ENCODE measurements at places on chromosomes 5 and 9.

- no peak for DNase-seq
Measured at GRCh38 chr5:165617491-165617890, 2112.1 kb downstream of the MAT2B start.

- DNase-seq = no peak
Measured at GRCh38 chr9:100222674-100223073, 123.6 kb downstream of the INVS start.

GRCh38 chr5:73114044-73114688, 6.2 kb upstream of the TMEM171 start:
- no peak for DNase-seq

DNA sequence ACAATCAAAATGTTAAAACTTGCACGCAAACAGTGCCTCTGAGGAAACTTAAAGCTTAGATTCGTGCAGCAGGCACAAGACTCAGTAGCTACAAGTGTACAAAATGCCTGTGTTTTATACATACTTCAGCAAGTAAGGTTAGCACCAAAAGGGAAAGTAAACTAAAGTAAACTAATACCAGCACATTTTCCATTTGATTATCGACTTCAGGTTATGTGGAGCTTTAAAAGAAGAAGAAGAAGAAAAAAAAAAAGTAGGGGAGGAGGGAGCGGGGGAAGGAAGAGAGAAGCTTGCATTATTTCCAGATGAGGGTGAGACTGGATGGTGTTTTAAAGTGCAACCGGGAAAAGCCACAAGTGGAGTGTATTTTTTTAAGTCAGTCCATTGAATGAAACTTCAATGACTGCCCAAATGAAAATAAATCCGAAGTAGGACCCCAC, 596 bp upstream of the ADAMTS6 start:
- DNase-seq = no peak

DNA sequence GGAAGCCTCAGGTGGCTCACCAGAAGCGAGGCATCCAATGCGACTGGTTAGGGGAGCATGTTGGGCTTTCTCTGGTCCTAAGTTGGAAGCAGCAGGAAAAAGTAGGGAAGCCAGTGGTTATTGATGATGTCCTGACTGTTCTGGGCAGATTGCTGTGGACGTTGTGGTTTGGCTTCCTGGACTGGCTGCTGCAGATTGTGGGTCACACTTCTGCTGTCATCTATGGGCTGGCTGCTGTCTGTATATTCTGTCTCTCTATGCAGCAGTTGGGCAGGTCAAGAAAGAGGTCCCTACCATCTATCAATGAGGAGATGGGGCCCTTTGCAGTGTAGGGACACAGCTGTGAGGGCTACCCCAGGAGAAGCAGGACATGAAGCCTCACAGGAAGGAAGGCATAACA, 13.5 kb upstream of the MARCHF6 start:
- no peak for DNase-seq

- DNase-seq = no peak
Measured at GRCh38 chr9:70835323-70835722, 286.1 kb downstream of the TRPM3 start.

GRCh38 chr5:171537070-171537849, 117.8 kb downstream of the FGF18 start:
- no peak for DNase-seq

GRCh38 chr5:71633255-71634155, 46.4 kb downstream of the MCCC2 start:
- DNase-seq = no peak

DNA sequence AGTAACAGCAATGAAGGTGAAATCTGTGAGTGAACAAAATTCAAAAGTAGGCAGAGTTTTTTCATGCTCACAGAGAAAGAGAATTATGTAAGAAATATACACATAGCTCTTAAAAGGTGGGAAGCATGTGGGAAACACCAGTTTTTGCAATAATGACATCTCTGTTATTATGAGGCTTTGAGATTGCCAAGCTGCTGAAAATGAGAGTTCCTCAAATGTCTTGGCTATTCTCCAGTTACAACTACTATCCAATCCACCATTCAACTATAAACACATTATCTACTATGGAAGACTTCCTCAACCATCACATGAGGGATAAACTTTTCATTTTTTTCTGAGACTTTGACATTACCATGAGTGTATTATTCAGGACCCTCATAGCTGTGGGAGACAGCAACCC, 420.8 kb upstream of the ACTBL2 start:
- DNase-seq = no peak

- DNase-seq = peak; percentile 63
Measured at GRCh38 chr9:129278391-129279237, 100.6 kb upstream of the IER5L start.

DNA sequence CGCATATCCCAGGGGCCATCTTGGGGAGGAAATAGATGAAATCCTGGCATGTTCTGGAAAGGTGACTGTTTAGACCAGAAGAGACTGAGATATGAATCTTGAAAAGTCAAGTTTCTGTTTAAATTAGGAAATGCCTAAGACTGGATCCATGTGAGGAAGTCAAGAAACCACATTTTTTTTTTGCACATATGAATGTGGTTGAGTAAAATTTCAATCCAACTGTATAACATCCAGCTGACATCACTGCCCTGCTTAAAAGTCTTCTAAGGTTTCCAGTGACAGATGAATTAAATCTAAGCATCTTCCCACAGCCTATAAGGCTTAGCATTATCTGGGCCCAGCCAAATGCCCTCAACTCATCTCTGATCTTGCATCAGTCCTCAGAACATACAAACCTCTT, 47.7 kb upstream of the TCERG1 start:
- DNase-seq = no peak

- DNase-seq = no peak
Measured at GRCh38 chr5:179273441-179274145, 71.7 kb downstream of the ADAMTS2 start.

DNA sequence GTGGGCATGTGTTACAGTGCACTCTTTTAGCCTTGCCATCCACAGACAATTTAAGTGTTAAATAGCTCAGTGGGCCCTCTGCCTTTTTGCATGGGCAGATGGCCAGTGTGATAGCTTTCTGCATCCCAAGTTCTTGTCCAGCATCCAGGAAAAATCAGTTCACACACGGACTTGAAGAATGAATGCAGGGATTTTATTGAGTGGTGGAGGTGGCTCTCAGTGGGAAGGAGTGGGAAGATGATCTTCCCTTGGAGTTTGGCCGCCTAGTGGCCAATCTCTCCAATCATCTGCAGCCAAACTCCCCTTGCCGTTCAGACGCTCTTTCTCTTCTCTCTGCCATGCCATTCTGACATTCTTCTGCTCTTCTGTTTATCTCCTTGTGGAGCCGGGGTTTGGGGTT, 322.4 kb upstream of the GRAMD2B start:
- no peak for DNase-seq

DNA sequence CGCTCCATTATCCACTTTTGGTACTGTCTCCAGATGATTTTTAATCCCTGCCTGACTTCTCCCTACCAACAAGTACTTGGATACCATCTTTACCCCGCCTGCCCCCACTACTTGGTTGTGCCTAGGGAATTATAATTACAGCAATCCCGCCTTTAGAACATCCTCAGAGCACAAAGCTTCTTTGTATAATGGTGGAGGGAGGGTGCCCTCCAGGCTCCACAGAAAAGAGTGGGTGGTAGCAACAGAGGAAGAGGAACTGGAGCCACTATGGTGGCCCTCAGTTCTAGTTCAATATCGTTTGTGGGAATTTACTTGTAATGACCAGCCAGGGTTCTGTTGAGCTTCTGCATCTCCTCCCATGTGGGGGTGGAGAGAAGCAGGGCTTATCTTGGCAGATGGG, 79.0 kb upstream of the RNF38 start:
- DNase-seq = no peak

- DNase-seq = peak; percentile 74
Measured at GRCh38 chr5:43602461-43603343, at the start of gene NNT. Gene NNT, plus strand, starts transcription at chr5:43603180. Its CDS starts 6,016 bp downstream, at chr5:43609196.

- no peak for DNase-seq
Measured at GRCh38 chr9:116152390-116152789, 1.2 kb upstream of the PAPPA start.

- no peak for DNase-seq
Measured at GRCh38 chr9:83012168-83012921, 50.6 kb downstream of the RASEF start.

- DNase-seq = no peak
Measured at GRCh38 chr5:79080804-79081203, 11.2 kb downstream of the BHMT2 start.

DNA sequence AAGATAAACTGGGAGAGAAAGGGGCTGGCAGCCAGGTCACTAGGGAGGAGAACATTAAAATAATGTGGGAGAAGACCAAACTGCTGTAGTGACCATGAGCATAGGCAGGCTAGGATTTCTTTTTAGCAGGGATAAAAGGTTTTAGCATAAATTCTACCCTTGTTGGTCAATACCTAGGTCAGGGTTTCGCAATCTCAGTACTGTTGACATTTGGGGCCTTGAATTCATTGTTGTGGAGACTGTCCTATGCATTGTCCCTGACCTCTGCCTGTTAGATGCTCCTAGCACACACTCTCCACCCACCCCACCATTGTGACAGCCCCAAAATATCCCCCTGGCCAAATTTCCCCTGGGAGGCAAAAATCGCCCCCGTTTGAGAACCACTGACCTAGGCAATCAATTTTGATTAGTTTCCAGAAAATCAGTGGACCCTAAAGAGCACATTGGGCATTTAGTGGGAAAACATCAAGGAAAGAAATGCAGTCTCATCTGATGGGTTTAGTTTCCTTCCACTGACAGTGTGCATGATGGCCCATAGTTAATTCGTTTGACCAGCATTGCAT, 181.4 kb downstream of the NTRK2 start:
- DNase-seq = no peak

DNA sequence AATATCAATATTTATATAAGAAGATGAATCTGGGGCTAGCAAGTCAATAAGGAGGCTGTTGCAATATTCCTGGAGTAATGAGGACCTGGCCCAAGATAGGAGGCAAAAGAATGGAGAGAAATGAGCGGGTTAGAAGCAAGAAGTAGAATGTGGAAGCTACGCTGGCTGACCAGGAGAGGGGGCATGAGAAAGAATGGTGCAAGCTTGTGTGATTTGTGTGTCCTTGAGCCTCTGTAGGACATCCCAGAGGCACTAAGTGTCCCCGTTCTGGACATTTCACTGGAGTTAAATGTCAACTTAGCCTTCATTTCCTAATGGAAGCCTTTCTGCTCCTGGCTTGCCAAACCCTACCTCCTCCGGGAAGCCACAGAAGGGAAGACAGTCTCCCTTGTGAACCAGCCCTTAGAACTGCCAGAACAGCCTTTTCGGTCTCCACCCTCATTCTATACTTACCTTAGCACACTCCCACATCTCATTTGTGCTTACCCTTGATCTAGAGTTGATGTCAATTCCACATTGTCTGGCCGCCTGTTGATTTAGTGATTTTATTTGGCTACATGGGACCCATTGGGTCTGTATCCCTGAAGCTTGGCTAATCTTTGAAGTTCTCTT, 6.7 kb upstream of the PDE6A start:
- no peak for DNase-seq

- no peak for DNase-seq
Measured at GRCh38 chr5:115487756-115488155, 56.8 kb downstream of the FEM1C start.

GRCh38 chr9:92748233-92748497, 16.5 kb downstream of the BICD2 start:
- no peak for DNase-seq

GRCh38 chr5:126438267-126438666, 15.1 kb downstream of the GRAMD2B start:
- no peak for DNase-seq

GRCh38 chr5:35153375-35153932, 76.8 kb downstream of the PRLR start:
- DNase-seq = no peak

- DNase-seq = no peak
Measured at GRCh38 chr9:136012651-136013050, 51.5 kb upstream of the UBAC1 start.

GRCh38 chr5:17163221-17163620, 54.2 kb upstream of the BASP1 start:
- DNase-seq = no peak

DNA sequence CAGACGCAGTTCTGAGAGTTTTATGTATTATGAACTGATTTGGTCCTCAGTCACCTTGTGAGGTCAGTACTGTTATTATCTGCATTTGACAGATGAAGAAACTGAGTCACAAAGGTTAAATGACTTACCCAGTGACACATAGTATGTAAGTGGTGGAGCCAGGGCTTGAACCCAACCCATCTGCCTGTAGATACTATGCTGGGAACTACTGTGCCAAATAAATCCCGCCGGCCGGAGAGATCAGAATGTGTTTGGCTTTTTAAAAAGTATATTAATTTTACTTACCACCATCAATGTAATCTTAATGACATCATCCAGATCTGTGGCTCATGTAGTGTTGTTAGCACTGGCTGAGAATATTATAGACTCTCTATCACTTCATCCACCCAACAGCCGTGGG, 80.8 kb downstream of the ZNF618 start:
- DNase-seq = no peak

GRCh38 chr5:137466889-137467288, 32.2 kb downstream of the SPOCK1 start:
- DNase-seq = no peak

DNA sequence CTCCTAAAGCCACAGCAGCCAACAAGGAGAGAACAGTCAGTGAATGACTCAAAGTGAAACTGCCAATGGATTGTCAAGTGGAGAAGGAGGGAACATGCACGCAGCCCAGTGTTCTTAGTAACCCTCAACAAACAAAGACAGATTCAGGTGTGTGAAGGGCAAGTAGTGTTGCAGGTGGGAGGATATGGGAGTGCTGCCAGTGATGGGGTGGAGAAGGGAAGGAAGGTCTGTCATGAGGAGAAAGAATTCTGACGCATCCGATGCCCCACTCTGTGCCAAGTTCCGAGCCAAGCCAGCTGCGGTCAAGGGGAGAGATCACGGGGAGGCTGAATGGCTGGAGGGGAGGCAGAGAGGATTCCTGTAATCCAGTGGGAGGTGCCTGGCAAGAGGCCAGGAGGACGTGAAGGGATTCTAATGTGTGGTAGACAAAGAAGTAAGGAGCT, 56.5 kb downstream of the CAST start:
- DNase-seq = peak; percentile 85

DNA sequence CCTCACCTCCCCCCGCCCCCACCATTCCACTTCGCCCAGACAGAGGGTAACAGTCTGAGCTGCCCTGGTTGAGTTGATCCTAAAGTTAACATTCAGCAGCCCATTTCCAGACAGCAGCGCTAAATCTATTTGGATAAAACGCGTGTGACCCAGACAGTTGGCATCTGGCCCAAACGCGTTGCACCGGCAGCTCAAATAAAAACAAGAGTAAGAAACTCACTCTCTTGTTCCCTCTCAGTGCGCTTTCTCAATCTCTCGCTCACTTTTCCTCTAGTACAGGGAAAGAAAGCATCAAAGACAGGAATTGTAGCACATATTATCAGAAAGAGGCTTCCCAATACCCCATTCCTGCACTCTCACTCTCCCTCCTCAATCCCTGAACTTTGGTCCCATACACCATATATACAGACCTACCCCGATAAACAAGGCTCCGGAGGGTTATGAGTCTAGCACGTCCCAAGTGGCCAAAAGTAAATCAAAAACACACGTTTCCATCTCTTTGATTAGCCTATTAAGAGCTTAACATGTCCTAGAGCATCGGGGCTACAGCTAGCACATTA, 1.3 kb downstream of the ADAMTS6 start:
- DNase-seq = no peak

- no peak for DNase-seq
Measured at GRCh38 chr5:547086-547924, 23.1 kb upstream of the SLC9A3 start.
